Ureter (tissue), 1 donor: ENCODE measurements at places on chromosomes 16 and 17.

DNA sequence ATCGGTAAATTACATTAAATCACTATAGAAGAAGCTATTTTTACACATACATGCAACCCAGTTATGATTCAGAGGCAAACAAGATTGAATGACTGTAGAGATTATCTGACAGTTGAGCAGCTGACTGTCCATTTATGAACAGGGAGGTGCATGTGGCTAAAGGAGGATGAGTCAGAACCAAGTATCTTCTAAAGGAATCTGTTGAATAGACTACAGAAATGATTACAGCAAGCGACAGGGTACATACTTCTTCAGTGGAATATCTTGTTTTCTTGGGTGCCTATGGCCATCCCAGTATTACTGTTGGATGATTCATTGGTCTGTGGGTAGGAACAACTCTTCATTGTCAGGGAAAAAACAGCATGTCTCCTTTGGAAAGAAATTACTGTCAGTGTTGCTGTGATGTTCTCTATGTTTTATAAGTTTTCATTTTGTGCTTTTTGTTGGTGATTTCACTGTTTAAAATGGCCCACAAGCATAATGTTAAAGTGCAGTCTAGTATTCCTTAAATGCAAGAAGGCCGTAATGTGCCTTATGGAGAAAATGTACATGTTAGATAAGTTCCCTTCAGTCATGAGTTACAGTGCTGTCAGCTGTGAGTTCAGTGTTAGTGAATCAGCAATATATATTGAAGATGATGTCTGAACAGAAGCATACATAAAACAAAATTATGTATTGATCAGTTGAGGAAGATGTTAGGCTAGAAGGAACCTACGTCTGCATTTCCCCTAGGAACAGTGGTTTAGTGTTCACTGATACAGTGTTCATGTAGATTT lies 27.0 kb downstream of the CBFB start:
- no peak for DNase-seq

GRCh38 chr16:24634919-24635318 lies 94.5 kb upstream of the TNRC6A start:
- DNase-seq, result no peak

DNA sequence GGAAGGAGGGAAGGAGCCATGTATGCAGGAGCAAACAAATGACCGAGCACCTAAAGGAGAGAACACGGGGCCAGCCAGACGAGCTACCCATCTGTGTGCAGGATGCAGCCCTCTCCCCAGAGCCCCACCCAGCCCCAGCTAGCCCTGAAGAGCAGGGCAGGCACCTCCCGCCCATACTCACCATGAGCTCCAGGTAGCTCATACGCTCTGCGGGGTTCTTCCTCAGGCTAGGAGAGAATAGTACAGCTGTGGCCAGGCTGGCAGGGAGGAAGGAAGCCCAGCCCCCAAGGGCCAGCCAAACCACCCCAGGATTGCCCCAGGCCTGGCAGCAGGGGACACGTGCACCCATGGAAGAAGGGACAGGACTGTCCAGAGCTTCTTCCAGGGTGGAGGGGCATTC lies 81.9 kb downstream of the KCNJ18 start:
- DNase-seq, result no peak

DNA sequence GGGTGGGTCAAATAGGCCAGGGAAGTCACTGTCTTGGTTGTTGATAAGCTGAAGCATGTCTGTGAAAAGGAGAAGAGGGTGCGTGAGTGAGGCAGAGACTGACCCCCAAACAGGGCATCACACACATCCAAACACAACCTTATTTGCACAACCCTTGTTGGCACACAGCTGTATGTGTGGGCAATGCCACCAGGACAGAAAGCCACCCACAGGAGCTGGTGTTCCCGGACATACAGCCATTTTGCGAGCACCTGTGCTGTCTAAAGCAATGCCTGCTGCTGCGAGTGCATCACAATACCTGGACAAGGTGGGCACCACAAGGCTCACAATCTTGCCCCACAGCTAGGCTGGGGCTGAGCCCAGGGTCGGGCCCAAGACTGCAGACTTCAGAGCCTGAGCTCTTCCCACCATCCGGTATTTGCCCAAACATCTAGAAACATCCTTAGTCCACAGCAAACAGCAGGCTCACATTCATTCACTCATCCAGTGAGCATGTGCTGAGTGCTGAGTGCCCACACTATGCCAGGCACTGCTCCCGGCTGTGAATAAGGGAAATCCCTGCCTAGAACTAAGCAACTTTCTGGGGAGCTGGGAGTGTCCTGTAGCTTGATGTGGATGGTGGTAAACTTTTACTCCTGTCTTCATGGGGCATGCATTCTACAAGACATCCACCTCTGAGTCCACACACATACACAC lies 16.2 kb downstream of the SREBF1 start:
- no peak for DNase-seq

GRCh38 chr17:37276475-37276874 lies 99.3 kb upstream of the C17orf78 start:
- no peak for DNase-seq

- no peak for DNase-seq
Observed at GRCh38 chr16:8474587-8474986, 115.7 kb downstream of the TMEM114 start.

DNA sequence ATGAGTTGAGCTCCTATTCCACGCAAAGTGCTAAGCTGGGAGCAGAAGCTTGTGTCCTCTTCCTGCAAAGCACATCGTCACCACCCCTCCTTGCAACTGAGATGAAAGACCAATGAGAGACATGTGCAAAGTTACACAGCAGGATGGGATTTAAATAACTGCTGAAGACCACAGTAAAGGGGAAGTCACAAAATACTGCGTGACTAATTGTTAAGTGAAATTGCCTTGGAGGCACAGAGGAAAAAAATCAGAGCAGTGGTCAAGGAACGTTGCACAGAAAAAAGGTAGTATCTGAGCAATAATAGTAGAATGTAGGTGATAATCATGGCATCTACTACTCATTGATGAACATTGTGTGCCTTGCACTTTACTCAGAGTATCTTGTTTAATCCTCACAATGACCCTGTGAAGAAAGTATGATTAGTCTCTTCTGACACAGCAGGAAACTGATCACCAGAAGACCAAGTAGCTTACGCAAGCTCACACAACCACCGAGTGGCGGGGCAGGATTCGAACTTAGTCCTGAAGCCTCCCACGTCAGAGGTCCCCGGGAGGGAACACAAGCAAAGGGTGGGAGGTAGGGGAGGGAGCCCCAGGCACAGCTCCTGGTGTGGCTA lies 15.4 kb upstream of the MYO18A start:
- DNase-seq, result no peak

GRCh38 chr16:85838876-85839585 lies 39.5 kb downstream of the COX4I1 start:
- DNase-seq, result no peak

DNA sequence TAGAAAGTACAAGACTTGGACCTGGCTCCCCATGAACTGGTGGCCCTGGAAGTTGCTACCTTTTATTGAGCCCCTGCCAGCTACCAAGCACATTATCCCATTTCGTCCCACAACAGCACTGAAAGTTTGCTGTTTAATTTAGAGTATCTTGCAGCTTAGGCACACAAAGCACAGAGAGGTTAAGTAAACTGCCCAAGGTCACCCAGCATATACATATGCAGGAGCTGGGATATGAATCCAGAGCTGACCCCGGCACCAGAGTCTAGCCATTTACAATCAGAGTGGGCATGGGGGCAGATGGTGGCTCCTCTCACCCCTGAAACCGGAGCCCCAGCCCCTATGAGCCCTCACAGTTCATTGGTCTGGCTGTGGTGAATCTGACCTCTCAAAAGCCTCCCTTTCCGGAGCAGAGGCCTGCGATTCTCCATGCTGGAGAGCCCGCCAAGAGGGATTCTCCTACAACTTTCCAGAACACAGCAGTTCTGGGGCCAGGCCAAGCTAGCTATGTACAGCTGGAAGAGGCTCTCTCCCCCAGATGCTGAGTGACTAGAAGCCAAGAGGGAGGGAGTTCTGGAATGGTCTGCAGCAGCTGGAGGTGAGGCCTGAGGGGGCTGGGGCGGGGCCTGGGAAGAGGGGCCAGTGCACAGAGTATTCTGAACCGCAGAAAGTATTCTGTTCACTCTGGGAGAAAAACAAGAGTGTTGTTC lies 58.3 kb downstream of the SREBF1 start:
- DNase-seq, result peak; percentile 63

GRCh38 chr17:56908001-56908542 lies 5.8 kb downstream of the TRIM25 start:
- no peak for DNase-seq

DNA sequence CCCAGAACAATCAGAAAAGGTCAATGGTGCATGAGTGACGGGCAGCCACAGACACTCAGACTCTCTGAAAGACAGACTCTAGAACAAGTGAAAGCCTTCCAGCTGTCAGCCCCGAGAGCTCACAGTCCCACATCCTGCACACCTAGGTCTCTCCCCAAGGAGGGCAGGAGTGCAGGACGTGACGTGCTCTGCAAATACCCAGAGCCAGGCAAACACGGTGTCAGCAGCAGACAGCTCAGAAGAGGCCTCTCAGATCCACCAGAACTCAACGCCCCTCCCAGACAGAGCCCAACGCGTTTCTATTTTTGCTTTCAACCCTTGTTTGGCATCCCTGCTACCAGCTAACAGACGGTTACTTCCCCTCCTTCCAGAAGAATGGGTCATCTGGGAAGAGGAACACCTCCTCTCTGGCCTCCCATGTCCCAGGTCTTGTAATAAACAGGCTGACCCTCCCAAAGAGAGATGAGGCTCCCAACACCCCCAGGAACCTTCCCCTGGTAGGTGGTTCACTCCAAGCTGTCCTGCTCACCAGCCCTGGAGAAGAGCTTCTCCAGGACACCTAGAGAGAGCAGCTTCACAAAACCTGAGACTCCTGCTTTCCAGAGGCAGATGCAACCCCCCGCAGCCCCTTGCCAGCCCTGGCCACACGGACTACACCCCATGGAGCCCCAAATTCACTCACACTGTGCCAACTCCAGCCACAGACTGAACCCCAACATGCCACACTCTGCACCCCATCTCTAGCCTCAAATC lies 7.6 kb downstream of the PITPNM3 start:
- no peak for DNase-seq

- peak; percentile 90 for DNase-seq
Observed at GRCh38 chr17:81094509-81095382, 59.8 kb downstream of the BAIAP2 start.

GRCh38 chr17:83133302-83134121 lies 54.1 kb downstream of the METRNL start:
- no peak for DNase-seq

GRCh38 chr17:45018848-45019711 lies 32.4 kb downstream of the DCAKD start:
- DNase-seq, result no peak

- no peak for DNase-seq
Observed at GRCh38 chr16:89697161-89697615, 4.3 kb downstream of the SPATA2L start.

DNA sequence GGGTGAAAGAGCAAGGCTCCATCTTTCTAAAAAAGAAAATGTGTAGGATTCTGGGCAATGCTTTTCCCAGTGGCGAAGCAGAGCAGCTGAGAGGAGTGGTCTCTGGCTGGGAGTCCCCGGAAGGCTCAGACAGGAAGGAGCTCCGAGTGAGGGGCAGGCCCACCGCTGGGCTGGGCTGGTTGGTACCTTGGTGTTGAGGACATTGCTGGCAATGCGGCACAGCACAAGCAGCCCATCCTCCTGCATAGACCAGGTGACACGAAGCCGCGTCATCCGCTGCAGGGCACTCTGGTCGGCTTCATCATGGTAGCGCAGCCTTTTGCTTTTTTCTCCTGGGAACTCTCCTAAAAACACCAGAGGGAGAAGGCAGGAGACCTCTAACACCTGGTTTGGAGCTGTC lies 63.9 kb downstream of the GTF3C1 start:
- no peak for DNase-seq

- DNase-seq, result no peak
Observed at GRCh38 chr17:1162116-1162855, 17.5 kb downstream of the ABR start.

DNA sequence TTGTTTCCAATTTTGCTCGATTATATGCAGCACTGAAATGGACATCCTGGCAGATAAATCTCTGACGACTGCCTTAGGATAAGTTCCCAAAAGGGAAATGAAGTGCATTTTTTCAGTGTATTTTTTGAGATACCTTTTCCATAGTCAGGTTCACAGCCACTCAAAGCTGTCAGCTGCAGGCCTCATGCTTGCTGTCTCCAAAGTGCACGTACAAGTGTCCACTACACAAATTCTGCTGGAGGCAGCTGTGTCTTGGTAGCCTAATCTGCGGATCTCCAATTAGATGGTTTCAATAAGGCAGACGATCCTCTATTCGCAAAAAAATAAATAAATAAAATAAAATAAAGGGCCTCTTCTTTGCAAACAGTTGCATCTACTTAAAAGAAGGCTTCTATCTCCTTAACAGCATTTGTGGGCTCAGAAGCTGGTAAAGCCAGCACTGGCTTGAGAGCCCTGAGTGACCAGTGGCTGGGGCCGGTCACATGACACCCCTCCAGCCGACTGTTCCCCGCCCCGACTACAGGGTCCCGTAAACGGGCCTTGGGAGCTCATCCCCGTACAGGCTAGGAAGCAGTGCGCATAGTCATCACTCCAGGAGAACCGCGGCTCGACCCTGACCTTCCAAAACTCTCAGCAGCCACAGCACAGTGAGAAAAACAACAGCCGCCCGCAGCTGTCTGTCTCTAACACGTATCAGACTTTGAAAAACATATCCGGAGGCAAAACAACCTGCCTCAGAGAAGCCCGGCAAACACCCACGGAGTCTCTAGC lies 18.8 kb downstream of the RPH3AL start:
- no peak for DNase-seq

DNA sequence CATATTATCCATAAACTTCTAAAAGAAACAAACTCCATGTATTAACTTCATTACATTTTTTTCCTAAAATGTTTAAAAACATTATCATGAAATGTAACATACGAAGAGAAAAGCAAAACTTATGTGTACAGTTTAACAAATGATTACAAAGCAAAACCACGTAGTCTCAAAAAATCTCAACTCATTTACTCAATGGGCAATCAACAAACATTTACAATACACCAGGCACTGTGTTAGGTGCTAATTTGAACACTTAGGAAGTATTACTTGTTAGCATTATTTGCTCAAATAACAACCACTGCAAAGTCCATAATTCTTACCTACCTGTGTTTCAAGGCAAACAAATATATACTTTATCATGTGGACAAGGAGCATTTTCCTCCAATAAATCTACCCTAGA lies 164.9 kb downstream of the STX8 start:
- no peak for DNase-seq

DNA sequence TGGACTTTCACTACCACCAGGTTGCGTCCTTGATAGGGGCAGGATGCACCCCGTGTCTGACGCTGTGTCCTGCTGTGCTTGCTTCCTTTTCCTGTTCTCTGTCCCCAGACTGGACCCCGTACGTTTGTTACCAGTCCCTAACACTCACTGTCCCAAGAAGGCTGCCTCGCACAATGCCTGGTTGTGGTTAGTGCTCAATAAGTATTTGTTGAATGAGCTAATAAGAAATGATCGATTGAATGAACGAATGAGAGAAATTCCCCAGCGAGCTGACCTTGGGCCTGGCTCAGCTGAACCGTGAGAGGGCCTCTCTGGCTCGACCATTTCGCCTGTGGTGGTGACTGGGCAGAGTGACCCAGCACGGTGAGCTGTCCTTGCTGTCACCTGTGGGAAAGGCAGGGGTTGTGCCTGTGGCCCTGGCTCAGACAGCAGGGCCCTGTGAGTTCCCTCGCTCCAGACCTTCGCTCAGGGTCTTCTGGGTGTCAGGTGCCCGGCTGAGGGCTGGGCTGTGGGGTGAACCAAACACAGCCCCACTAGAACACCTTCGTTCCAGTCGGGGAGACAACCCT lies 20.9 kb downstream of the CMIP start:
- no peak for DNase-seq
